AG09319 (cell line): ENCODE measurements at places on chromosomes 12 and 14.

DNA sequence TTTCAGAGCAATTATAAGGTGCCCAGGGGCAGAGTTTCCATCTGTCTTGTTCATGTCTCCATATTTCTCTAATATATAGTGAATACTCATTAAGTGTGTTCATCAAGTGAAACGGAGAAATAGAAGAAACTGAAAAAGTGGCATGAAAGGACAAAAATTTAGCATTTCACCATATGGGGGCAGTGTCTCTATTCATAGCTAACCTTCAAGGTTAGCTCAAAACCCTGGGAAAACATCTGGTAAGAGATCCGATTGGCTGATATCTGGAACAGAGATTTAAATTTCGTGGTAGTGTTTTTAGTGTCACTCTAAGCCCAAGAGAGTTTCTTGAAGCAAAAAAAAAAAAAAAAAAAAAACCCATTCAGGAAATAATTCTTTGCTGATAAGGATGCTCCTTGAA is 367.5 kb downstream of the DAD1 start:
- DNase-seq, result no peak

DNA sequence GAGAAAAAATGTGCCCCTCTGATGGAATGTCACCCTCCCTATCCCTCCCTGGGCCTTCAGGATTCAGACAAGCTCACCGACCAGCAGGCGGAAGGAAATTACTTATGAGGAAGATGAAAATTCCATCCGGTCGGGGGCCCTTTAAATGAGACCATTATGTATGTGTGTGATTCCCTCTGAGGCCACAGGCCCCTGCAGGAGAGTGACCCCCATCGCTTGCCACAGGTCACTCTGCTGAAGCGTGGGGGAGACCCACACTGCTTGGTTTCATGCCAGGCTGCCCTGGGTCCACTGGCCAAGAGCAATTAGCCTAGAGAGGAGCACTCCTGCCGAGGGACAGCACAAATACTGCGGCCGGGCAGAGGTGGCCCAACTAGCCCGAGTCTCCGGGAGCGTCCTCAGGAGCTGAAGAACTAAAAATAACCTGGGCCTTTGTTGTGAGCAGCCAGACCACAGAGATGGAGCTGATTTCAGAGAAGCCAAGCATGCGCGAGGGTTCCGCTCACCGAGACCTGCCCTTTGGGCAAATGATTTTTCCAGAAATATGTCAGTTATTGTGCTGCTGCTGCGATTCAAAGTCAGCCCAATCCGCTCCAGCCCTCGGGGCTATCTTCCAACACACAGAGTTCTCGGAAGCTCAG is 276.4 kb downstream of the DPF3 start:
- DNase-seq, result peak; percentile 39

DNA sequence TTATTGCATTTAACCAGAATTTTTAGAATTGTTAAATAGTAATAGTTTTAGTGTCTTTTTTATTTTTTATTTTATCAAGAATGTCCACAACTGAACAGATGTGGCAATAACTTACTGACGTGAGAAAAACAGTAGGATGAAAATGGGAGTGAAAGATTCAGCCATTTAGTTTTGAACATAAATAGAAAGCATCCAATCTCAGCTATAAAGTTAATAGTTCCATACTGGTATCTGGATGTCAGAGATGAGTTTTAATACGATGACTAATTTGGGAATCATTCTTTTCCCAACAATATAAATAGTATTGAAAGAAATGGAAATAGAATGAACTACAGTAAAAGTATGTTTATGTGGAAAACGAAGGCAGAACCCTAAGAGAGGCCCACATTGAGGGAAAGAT is 159.4 kb downstream of the EPS8 start:
- no peak for DNase-seq

DNA sequence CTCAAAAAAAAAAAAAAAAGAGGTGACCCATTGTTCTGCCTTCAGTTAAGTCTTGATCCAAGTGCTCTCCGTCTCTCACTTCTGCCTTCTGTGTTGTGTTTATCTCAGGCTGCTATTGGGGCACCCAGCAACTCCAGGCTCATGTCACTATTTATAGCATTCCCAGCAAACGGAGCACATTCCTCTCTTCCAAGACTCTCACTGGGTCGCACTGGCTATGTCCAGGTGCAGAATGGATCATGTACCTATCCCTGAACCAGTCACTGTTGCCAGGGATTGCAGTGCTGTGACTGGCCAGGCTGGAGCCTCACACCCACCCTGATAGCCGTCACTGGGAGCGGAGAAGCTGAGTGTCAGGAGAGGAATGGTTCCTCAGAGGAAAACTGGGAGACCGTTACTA is 31.2 kb downstream of the RHOF start:
- no peak for DNase-seq

DNA sequence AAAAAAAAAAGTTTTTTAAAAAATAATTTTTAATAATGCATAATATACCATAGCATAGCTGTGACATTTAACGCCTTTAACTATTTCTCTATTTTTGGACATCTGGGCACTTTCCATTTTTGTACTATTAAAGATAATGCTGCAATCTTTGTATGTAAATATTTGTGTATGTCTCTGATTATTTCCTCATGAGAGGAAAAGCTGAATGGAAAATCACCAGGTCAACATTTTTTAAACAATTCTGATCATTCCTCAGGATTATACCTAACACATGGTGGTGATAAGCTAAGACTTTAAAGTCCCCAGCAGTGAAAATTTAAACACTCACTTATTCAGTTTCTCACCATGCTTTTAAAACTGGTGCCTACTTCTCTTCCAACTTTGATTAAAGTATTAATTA is 31.3 kb upstream of the NR1H4 start:
- no peak for DNase-seq

DNA sequence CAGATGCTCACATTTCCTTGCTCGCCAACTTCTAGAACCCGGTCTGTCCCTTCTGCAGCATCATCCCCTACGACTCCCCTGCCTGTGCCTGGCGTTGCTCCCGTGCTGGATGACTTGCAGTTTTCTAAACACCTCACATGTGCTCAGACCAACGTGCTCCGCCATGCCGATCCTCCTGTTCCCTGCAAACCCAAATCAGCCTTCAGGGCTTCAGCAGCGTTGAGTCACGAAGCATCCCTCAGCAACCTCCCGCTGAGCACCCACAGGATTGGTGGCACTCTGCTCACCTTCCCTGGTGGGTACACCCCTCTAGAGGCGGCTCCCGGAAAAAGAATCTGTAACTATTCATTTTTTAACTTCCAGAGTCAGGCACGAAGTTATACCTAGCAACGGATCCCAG is 2.8 kb upstream of the PIWIL1 start:
- no peak for DNase-seq

DNA sequence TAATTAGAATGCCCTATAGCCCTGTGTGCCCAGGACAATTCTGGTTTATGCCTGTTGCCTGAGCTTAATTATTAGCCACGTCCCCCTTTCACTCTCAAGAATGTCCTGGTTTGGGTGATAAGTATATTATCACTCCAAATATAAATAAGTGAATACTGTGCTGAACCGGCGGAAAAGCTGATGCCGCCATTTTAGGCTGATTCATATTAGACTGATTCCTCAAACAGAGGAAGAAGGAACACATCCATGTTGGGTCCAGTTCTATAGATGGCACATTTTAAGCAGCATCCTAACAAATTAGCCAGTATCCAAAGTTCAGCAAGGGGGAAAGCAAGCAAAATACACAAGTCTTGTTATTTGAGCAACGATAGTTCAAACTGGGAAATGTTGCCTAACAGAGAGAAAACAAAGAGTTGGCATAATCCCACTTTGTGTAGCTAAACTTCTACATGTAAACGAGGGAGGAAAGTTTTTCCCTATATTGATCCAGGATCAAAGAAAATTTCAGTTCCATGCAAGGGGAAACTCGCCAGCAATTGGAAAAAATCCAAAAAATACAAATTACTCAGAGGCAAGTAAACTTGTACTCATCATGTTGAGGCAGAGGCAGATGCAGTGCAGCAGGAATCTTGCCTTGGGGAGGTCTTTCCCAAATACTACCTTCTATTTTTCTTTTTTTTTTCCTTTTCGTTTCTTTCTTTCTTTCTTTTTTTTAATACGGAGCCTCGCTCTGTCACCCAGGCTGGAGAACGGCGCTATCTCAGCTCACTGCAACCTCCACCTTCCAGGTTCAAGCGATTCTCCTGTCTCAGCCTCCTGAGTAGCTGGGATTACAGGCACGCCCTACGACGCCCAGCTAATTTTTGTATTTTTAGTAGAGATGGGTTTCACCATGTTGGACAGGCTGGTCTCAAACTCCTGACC is 96.2 kb downstream of the ITPR2 start:
- no peak for DNase-seq

GRCh38 chr12:38690646-38691045 is 214.7 kb downstream of the CPNE8 start:
- DNase-seq, result no peak

DNA sequence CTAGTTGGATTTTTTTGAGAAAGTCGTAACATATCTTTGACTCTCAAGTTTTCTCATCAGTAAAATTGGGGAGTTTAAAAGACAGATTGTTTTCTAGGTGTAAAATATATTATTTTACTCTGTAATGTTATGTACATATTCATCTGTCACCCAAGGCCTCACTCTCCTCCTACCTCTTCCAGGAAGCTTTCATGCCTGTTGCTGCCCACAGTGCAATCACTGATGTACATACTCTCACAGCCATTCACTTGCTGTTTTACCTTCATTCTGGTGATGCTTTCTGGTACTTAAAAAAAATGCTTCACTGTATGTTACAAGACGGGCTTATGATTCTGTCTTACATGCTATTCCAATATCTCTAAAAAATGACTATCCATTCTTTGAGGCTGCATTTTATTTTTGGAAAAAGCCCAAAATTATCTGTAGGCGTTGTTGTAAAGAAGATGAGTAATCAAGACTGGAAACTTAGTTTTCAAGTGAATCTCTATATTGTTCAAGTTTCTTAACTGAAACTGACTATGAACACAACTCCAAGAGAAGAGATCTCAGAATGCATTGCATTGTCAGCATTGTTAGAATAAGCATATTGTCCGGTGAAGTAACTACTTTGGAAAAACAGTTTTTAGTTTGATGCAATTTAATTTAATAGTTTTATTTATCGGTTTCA is 82.5 kb downstream of the LMO3 start:
- DNase-seq, result no peak

GRCh38 chr12:50922820-50923219 is 29.5 kb upstream of the HIGD1C start:
- no peak for DNase-seq

GRCh38 chr12:63897931-63898330 is 53.4 kb downstream of the SRGAP1 start:
- DNase-seq, result no peak

DNA sequence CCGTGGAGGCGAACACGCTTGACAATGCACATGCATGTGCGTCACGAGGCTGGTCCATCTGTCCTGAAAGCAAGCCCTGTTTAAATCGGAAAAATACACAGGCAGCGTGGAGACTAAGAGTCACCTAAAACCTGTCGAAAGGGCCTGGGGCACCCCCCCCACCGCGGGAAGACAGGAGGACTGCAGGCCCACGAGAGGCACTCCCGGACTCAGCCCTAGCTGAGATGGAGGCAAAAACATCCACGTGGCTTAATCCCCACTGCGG is 54.1 kb downstream of the CDC42BPB start:
- no peak for DNase-seq

- no peak for DNase-seq
These were observed 341.6 kb downstream of the VRK1 start for GRCh38 chr14:97138801-97139200.

DNA sequence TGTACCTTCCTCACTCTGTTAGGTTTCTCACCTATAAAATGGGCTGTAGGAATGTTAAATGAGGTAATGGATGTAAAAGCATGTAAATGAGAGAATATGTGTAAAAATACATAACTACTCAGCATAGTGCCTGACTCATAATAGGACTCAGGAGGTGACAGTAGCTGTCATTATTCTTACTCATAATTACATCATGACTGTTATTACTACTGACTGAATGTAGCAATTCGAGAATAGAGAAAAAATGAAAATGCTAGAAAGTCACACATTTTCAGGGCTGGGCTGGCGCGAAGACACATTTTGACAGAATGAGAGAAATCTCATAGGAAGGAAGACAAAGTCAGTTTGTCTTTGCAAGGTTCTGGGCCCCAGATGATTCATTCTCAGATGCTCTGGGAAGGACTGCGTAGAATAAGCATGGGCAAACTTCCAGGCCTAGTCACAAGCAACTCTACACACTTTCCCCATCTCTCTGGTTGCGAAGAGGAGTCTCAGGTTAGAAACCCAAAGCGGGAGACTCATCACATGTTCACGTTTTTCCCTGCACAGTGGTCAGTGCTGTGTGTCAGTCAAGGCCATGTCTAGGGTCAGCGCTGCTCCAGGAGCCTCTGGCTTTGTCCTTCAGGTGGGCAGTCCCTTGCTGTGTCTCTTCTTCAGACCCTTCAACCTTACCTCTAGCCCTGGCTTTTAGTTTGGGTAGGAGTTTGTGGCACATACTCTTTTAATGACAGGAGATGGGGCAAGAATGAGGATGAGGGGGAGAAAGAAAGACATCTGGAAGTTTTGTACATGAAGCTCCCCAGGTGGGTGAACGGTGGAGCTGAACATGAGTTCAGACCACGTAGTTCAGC is 8.4 kb downstream of the GPRC5A start:
- peak; percentile 77 for DNase-seq
